Prostate gland (tissue), 2 donors: ENCODE measurements at places on chromosomes 2 and 18. TPM values are rescaled to one million over a fixed set of nuclear protein-coding genes. Genes with fewer than 3 reads are reported as not detected.

DNA sequence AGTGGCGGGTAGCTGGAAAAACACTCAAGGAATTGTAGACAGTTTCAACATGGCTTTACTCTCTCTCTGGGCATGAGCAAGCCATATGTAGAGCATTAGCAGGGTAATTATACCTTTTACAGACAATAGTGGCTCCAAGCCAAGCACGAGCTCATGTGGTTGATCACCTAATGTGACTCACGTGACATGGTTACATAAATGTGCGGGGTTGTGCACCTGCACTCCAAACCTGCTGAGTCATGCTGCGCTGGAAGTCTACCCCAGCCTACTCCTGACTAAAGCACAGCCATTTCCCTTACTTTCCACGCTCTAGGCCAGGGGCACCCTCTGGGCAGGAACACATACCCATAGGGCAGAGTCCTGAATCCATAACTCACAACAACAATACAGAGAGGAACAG, 232.8 kb downstream of the MBD5 start:
- DNase-seq: no peak

DSG1 gene
- total RNA-seq: 5.5 TPM

CUL3 gene
- 69.2 TPM for total RNA-seq

ZAP70 gene
- 3.9 TPM for total RNA-seq

- DNase-seq: no peak
Measured at GRCh38 chr18:78596794-78597345, 382.7 kb upstream of the SALL3 start.

DNA sequence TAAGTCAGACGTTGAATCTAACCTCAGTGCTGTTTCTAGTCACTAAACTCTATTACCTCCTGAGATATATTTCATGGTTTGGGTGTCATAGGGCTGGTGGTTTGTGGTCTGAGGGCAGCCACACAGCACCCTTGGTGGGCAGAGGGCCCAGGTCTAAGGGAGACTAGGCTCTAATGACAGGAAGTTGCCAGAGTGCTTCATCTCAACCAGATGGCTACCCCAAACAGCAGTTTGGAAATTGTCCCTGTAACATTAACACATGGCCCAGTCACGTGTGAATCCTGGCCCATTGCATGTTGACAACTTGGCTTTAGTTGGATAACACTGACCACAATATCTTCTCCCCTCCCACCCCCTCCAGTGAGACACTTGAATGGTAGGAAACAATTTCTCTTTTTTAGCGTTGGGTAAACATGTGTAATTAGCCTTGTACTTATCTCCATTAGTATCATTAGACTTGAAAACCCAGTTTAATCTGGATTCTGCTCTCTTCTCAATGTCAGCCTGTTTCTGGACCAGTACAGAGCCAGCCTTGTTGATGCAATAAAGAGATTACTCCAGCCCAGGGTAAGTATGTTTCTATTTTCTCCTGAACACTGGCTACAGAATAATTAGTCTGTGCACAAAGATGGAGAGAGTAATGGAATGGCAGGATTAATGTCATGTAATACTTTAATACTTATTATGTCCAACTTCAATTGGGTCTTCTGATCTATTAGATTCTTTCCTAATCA, 187.8 kb upstream of the SIX3 start:
- no peak for DNase-seq

MEIS1 gene
- 15.4 TPM for total RNA-seq

DNA sequence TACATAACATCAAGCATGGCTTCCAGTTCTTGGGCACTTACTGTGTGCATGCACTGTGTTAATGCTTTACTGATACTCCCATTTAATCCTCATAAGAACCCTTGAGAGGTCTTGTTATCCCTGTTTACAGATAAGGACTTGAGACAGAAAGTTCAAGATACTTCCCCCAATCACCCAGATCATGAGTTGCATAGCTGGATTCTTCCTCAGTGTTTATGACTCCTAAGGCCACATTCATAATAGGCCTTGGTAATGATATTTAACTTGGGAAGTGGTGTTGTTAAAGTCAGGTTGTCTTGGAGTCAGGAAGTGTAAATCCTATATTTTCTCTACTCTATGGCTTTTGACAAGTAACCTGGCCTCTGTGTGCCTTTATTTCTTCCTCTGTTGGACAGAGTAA, 22.7 kb downstream of the NOSTRIN start:
- no peak for DNase-seq

DNA sequence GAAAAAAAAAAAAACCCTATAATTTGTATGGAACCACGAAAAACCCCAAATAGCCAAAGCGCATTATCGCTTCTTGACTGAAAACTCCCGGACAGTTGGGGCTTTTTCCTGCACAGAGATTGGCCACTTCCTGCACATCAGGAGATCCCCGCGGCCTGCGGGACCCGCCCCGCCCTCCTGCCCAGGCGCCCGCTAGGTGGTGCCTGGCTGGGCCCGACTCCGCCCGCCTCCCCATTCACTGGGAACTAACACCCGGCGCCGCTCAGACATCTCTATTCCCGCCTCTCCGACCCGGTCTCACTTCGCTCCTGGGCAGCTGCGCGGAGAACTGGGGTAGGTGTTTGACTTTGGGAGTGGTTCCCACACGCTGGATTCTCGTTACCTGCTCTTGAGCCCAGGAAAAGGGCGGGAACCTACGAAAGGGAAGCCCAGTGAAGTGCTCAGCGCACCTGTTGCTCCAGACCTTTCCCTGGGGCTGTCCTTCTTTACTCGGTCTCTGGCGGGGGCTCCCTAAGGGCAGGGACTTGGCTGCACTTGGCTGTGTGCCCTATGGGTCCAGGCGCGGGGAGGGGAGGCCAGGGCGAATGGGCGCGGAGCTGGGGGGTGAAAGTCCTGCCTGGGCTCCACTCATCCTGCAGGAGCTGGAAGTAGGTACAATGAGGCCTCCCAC, at the start of gene HMSD:
Gene HMSD, plus strand, starts transcription at position 234 of the 670 bp plus-strand sequence. CDS start 4,155 bp downstream, outside the sequence.
- DNase-seq: no peak

- no peak for DNase-seq
Measured at GRCh38 chr18:45378308-45378707, 237.0 kb upstream of the SLC14A2 start.

ACMSD gene
- not detected for total RNA-seq

PRKRA gene
- total RNA-seq: 67.7 TPM

- peak; percentile 49 for DNase-seq
Measured at GRCh38 chr18:31040686-31041270, 1.8 kb downstream of the DSC3 start.

DNA sequence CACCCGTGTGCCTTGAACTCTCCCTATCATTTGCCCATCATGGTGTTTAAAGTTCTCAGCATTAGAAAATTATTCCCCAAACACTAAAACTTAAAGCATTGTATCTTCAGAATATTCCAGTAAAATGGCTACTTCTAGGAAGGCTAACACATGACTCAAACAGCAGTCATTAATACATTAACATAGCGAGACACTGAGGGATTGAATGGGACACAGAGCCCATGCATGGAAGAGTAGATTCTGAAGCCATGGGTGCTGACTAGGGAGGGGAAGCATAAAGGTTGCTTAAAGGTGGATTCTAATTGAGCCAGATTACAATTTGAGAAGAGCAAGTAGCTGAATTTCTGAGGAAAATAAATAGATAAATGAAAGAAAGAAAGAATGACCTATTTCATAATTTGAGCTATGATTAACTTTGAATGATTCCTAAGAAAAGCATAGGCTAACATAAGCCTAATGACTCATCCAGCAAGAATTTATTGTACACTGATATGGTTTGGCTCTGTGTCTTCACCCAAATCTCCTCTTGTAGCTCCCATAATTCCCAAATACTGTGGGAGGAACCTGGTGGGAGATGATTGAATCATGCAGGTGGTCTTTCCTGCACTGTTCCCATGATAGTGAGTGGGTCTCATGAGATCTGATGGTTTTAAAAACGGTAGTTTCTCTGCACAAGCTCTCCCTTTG, 79.8 kb upstream of the PIK3C3 start:
- DNase-seq: no peak

DNA sequence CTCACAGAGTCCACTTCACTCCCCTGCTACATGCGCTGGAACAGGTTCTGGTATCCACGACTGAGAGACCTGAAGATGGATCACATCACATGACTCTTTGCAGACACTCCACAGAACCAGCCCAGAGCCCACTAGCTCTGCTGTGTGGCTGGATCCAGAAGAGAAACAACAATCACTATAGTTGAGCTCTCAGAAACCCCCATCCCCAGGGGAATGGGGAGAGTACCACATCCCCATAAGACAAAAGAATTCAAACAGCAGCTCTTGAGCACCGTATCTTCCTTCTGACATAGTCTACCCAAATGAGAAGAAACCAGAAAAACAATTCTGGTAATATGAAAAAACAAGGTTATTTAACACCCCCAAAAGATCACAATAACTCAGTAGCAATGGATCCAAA, 76.4 kb downstream of the ZSWIM2 start:
- DNase-seq: no peak

DYSF gene
- total RNA-seq: 5.9 TPM

WDR75 gene
- 15.3 TPM for total RNA-seq

AOX1 gene
- total RNA-seq: 47.9 TPM

HAUS1 gene
- total RNA-seq: 19.9 TPM

- DNase-seq: no peak
Measured at GRCh38 chr2:236579048-236579745, 9.6 kb downstream of the ACKR3 start.

SLC9A2 gene
- 7.3 TPM for total RNA-seq

- DNase-seq: no peak
Measured at GRCh38 chr18:62732617-62733016, 17.3 kb downstream of the PHLPP1 start.

DNA sequence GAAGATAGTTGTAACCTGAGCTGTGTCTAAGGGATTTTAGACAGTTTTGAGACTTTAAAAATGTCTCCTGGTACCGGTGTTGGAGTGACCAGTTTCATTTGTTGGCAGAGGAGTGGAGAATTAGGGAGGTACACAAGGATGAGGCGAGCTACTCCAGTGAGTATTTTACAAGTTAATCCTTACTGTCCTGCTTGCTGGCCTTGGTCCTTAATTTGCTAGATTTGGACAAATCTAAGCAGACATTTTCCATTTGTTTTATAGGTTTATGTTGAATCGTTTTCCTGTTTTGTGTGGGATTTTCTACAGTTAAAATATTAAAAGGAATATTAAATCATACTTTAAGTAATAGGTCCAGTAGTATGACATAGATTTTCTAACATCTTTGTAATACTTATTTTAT, 101.8 kb downstream of the ZNF407 start:
- DNase-seq: no peak

LRATD1 gene
- total RNA-seq: 129 TPM

DNA sequence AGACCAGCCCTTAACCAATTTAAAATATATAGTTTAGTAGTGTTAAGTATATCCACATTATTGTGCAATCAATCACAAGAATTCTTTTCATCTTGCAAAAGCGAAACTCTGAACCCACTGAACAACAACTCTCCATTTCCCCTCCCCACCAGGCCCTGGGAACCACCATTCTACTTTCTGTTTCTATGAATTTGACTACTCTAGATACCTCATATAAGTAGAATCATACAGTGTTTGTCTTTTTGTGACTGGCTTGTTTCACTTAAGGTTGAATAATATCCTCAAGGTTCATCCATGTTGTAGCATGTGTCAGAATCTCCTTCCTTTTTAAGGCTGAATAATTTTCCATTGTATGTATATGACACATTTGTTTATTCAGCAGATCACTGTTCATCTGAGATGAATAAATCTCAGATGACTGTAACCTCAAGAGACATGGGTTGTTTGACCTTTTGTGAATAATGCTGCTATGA, 8.1 kb upstream of the SOS1 start:
- DNase-seq: no peak

LRRTM4 gene
- total RNA-seq: 6.2 TPM

- no peak for DNase-seq
Measured at GRCh38 chr2:220192994-220193753, 565.7 kb downstream of the SLC4A3 start.
